Activated naive CD8-positive, alpha-beta T cell treated with anti-CD3 and anti-CD28 coated beads, Interleukin-2, amount 10 ng/mL, durations not matched to agents 7 days and 5 days (primary cell): ENCODE measurements at places on chromosomes 3 and 15. TPM values are rescaled to one million over a fixed set of nuclear protein-coding genes. Genes with fewer than 3 reads are reported as not detected.

The GPR156 gene
- total RNA-seq, result not detected

The PPP1R14D gene
- total RNA-seq, result not detected

The BBS4 gene
- total RNA-seq, result 19.3 TPM

The ZNF502 gene
- total RNA-seq, result 3.2 TPM

The SLCO2A1 gene
- not detected for total RNA-seq

The FSIP1 gene
- 0.75 TPM for total RNA-seq

The FANCD2OS gene
- not detected for total RNA-seq

The CLRN1 gene
- total RNA-seq, result not detected

The RARRES1 gene
- not detected for total RNA-seq

The ACAN gene
- not detected for total RNA-seq

The IL17RD gene
- total RNA-seq, result not detected

DNA sequence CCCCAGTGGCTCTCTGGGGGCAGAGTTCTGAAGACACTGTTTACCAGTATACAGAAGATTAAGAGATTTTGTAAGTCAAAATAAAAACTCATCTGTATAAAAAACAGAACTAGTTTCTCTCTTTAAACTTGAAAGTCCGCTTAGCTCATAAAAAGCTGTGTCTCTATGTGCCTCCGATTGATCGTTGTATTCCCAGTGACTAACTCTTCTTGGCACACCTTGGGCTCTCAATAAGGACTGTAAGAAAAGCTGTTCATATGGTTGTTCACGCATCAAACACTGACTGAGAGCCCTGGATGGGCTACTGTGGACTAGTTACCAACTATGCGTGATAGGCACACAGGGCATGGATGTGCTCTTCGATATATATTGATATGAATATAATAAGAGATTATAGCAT, 107.9 kb downstream of the P3H2 start:
- no peaks in the 10 kb centered on the region for H3K36me3 ChIP-seq
- DNase-seq, result no peak
- no peak overlapping the region for H3K27ac ChIP-seq
- peaks cover 6% of the 10 kb centered on the region for H3K27me3 ChIP-seq
- no peaks in the 10 kb centered on the region for H3K4me1 ChIP-seq

DNA sequence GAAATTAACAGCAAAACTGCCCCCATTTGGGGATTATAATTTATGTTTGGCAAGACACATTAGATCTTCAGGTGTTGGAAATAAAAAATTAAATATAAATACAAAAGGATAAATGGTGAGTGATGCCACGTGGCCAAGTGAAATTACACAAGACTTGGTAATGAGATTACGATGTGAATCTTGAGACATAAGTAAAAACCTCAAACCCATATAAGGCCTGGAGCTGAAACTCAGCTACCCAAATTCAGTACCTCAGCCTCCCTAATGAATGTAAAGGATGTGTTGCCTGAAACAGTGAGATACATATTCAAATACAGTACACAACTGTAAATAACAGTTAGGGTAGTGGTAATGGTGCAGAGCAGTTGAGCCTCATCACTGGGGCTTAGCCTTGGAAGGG, 1146.6 kb downstream of the OTOL1 start:
- no peak overlapping the region for H3K27ac ChIP-seq
- no peaks in the 10 kb centered on the region for H3K4me1 ChIP-seq
- no peak for DNase-seq
- H3K4me3 ChIP-seq, result no peak overlapping the region

GRCh38 chr3:142853270-142854168, 35.4 kb downstream of the PCOLCE2 start:
- no peaks in the 10 kb centered on the region for H3K36me3 ChIP-seq
- peaks cover 8% of the 10 kb centered on the region for H3K27me3 ChIP-seq
- no peak overlapping the region for H3K4me3 ChIP-seq
- DNase-seq, result no peak
- H3K27ac ChIP-seq, result no peak overlapping the region
- H3K4me1 ChIP-seq, result no peaks in the 10 kb centered on the region

GRCh38 chr3:42742259-42742658, 30.8 kb downstream of the CCDC13 start:
- no peak overlapping the region for H3K4me3 ChIP-seq
- H3K4me1 ChIP-seq, result peaks cover 3% of the 10 kb centered on the region
- H3K27me3 ChIP-seq, result peaks cover 9% of the 10 kb centered on the region
- H3K27ac ChIP-seq, result no peak overlapping the region
- no peak for DNase-seq
- H3K36me3 ChIP-seq, result no peaks in the 10 kb centered on the region

DNA sequence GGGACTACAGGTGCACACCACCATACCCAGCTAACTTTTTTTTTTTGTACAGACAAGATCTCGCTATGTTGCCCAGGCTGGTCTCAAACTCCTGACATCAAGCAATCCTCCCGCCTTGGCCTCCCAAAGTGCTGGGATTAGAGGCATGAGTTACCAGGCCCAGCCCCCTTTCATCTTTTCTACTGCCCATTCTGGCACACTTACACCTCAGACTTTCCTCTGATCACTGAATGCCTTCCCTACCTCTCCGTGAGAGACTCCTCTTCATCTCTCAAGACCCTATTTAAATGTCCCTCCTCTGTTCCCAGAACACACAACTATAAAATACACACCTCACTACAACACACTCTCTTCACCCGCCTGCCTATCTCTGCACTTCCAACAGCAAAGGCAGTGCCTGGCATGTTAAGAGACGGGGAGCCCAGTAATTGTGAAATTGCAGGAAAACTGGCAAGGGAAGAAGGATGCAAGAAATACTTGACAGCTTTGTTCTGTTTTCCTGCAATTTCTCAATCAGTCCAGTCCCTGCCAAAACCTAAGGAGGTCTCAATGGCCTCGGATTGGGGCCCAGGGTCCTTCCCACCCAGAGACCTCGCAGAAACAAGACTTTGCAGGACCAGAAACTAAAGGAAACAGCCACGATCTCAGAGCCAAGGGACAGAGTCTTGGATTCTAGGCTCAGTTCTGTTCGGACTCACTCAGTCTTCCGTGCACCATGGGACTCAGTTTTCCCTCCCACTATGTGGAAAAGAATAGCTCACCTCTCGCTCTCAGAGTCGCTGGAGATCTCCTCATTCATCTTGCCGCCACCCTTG, 849 bp downstream of the RRP9 start:
- no peak for DNase-seq
- peaks cover 13% of the 10 kb centered on the region for H3K36me3 ChIP-seq
- H3K27ac ChIP-seq, result peak overlapping the region; percentile 48
- H3K4me1 ChIP-seq, result peaks cover 36% of the 10 kb centered on the region
- peak overlapping the region; percentile 91 for H3K4me3 ChIP-seq
- H3K27me3 ChIP-seq, result no peaks in the 10 kb centered on the region

DNA sequence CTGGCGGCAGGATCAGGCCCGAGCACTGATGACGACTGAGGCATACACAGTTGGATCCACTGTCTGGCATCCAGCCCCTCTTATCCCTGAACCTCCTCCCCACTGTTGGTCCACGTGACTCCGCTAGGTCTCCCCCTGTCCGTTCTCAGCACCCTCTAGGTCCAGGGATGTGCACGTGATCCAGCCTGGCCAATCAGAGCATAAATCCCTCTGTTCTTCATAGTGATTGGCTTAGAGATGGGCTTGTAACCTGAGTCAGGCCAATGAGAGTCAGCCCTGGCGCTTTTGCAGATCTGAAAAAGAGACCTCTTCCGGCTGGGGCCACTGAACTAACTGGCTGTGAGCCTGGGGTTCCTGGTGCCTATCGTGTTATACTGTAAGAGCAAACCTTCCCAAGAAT, 20.5 kb upstream of the IQSEC1 start:
- H3K27ac ChIP-seq, result no peak overlapping the region
- DNase-seq, result no peak
- H3K4me1 ChIP-seq, result peaks cover 23% of the 10 kb centered on the region
- peaks cover 19% of the 10 kb centered on the region for H3K27me3 ChIP-seq

DNA sequence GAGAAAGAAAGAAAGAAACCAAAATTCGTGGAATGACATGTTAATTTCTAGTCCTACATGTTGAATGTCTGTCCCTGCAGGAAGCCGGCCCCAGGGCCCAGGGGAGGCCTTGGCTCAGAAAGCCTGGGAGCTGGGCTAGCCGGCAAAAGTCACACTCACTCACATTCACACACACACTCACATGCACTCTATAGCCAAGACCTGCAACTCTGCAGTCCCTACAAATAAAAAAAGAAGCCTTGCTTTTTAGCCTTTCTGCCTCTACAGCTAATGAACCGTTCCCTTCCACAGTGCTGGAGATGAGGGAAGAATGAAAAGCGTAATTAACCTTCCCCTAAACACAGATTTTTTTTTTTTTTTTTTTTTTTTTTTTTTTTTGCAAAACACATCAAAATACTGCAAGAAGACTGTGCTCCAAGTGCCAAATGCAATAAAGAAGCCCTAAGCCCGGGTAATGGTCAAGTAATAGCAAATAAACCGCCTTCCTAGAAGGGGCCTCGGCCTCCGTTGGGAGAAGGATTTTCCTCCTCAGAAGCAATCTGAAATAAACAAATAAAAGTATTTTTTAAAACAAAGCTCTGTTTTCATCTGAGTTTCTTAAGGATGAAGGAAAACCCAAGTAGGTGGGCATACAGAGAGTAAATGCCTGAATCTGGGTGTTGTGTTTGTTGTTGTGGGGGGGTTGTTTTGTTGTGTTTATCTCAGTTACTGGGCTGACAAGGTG, 4.3 kb downstream of the MECOM start:
- no peak overlapping the region for H3K27ac ChIP-seq
- H3K36me3 ChIP-seq, result no peaks in the 10 kb centered on the region
- no peak for DNase-seq

DNA sequence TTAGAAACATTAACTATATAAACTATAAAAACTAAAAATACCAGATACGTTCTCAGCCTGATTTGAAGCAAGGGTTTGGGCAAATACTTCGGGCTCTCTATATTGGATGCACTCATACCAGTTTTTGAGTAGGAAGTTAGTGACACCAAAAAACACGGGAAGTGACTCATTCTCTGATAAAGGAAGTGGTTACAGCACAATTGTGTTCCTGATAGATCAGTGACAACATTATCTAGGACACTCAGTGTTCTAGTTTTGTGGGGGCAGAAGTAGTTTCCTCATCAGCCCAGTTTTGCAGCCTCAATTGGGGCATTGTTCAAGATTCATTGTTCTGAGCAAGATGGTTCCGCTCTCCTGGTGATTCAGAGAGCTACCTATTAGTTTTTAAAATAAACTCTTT, 469.6 kb upstream of the DPPA4 start:
- peak overlapping the region; percentile 96 for H3K27ac ChIP-seq
- H3K36me3 ChIP-seq, result peaks cover 30% of the 10 kb centered on the region
- no peak for DNase-seq
- no peaks in the 10 kb centered on the region for H3K27me3 ChIP-seq

- no peaks in the 10 kb centered on the region for H3K27me3 ChIP-seq
- peaks cover 12% of the 10 kb centered on the region for H3K4me1 ChIP-seq
- no peak overlapping the region for H3K27ac ChIP-seq
- no peak overlapping the region for H3K4me3 ChIP-seq
- DNase-seq, result no peak
Observed at GRCh38 chr3:20074226-20075063, 34.2 kb downstream of the KAT2B start.

DNA sequence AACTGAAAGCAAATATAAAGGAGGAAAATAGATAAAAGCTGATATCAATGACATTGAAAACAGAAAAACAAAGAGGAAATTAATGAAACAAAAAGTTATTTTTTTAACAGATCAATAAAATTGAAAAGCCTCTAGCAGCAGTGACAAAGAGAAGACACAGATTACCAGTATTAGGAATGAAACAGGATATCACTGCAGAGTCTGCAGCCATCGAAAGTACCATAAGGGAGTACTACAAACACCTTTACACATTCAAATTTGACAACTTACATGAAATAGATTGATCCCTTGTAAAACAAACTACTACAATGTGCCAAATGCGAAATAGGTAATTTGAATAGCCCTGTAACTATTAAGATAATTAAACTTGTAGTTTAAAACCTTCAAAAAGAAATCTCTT, 24.9 kb upstream of the DHX36 start:
- H3K4me3 ChIP-seq, result no peak overlapping the region
- no peaks in the 10 kb centered on the region for H3K36me3 ChIP-seq
- peaks cover 28% of the 10 kb centered on the region for H3K27me3 ChIP-seq
- DNase-seq, result no peak
- H3K4me1 ChIP-seq, result no peaks in the 10 kb centered on the region

- no peak overlapping the region for H3K27ac ChIP-seq
- H3K4me1 ChIP-seq, result no peaks in the 10 kb centered on the region
- peaks cover 6% of the 10 kb centered on the region for H3K36me3 ChIP-seq
- no peak for DNase-seq
- H3K4me3 ChIP-seq, result no peak overlapping the region
Observed at GRCh38 chr15:35376707-35377106, 169.3 kb downstream of the DPH6 start.

DNA sequence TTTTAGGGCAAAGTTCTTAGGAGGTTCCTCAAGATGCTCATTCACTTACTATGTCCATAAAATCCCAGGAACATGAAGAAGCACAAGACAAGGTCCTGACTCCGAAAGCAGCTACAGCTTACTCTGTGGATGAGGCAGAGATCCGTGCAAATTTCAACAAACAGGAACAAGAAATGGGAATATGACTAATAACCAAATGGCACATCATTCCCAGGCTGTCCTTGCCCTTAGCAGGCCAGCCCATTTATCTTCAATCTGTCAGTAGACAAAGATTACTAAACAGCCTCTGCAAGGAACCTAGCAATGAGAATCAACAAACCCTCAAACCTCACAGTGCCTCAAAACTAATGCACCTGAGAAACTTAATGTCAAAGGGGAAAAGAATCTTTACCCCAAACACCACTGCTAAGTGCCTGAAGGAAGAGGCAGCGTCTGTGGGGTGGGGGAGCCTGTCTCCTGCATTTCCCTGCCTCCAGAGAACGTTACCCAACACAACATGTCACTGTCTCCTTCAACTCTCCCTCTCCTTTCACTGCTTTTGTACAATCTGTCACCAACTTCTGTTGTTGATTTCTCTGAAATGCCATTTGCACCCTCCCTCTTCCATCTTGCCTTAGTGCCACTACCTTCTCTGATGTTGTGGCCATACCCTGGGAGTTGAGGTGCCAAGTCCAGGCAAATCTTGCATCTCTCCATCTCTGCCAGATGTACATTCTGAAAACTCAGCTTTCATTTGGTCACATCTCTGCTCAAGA, 4.8 kb downstream of the TNFAIP8L3 start:
- H3K27ac ChIP-seq, result no peak overlapping the region
- no peaks in the 10 kb centered on the region for H3K36me3 ChIP-seq
- H3K4me1 ChIP-seq, result peaks cover 3% of the 10 kb centered on the region
- H3K4me3 ChIP-seq, result no peak overlapping the region

- no peak overlapping the region for H3K4me3 ChIP-seq
- peaks cover 5% of the 10 kb centered on the region for H3K4me1 ChIP-seq
- no peak overlapping the region for H3K27ac ChIP-seq
- DNase-seq, result no peak
Observed at GRCh38 chr15:66849746-66850077, 147.7 kb downstream of the SMAD6 start.

- peak overlapping the region; percentile 63 for H3K4me3 ChIP-seq
- no peak overlapping the region for H3K27ac ChIP-seq
- H3K27me3 ChIP-seq, result peaks cover 40% of the 10 kb centered on the region
- DNase-seq, result peak; percentile 67
- no peaks in the 10 kb centered on the region for H3K36me3 ChIP-seq
Observed at GRCh38 chr3:47578119-47578632, 489 bp downstream of the CSPG5 start.
